ENCODE measurements at places on chromosomes 13 and 19. TPM values are rescaled to one million over a fixed set of nuclear protein-coding genes. Genes with fewer than 3 reads are reported as not detected.
A peak's percentile ranks its signal among the peaks of the same experiment; 100 is the strongest.

The LENG1 gene
- 4.6 TPM for total RNA-seq

The CYP2A7 gene
- total RNA-seq: not detected

GRCh38 chr19:50728084-50728737, 5.0 kb downstream of the CLEC11A start:
- H3K4me3 ChIP-seq: peak overlapping the region; percentile 46
- H3K4me1 ChIP-seq: peaks cover 22% of the 10 kb centered on the region
- DNase-seq: peak; percentile 92
- peaks cover 3% of the 10 kb centered on the region for H3K36me3 ChIP-seq
- H3K27me3 ChIP-seq: peaks cover 19% of the 10 kb centered on the region

DNA sequence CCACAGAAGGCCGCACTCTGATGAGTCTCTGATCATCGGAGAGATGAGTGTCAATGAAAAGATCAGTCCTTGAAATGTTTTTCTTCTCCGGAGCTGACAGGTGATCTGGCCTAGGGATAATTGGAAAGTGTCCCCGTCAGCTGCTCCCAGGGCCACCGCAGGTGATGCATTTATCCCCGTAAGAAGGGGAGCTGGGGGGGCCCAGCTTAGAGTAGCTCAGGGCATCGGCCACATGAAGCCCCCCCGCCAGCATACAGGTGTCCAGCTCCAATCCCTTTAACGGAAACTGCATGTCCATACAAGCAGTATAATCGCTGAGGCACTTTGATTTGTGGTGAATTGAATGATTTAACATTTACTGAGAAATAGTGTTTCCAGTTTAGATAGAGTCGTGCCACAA, 27.7 kb downstream of the ATP4B start:
- no peak overlapping the region for H3K4me3 ChIP-seq
- H3K36me3 ChIP-seq: peaks cover 59% of the 10 kb centered on the region
- peaks cover 4% of the 10 kb centered on the region for H3K4me1 ChIP-seq
- DNase-seq: no peak
